ENCODE measurements at places on chromosomes 11 and 22.
A peak's percentile ranks its signal among the peaks of the same experiment; 100 is the strongest.

- DNase-seq = no peak
Observed at GRCh38 chr11:88131764-88132470, 43.3 kb downstream of the RAB38 start.

DNA sequence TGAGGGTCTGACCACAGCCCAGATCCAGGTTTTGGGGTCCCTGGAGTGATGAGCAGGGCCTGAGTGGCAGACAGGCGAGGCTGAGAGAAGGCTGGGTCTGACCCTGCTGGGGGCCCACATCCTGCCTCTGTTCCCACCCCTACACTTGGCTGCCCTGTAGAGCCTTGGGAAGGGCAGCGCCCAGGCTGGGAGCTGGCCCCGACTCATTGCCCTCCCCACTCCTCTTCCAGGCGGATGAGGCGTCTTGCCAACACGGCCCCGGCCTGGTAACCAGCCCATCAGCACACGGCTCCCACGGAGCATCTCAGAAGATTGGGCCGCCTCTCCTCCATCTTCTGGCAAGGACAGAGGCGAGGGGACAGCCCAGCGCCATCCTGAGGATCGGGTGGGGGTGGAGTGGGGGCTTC, 4.9 kb downstream of the DERL3 start:
- no peak for DNase-seq

DNA sequence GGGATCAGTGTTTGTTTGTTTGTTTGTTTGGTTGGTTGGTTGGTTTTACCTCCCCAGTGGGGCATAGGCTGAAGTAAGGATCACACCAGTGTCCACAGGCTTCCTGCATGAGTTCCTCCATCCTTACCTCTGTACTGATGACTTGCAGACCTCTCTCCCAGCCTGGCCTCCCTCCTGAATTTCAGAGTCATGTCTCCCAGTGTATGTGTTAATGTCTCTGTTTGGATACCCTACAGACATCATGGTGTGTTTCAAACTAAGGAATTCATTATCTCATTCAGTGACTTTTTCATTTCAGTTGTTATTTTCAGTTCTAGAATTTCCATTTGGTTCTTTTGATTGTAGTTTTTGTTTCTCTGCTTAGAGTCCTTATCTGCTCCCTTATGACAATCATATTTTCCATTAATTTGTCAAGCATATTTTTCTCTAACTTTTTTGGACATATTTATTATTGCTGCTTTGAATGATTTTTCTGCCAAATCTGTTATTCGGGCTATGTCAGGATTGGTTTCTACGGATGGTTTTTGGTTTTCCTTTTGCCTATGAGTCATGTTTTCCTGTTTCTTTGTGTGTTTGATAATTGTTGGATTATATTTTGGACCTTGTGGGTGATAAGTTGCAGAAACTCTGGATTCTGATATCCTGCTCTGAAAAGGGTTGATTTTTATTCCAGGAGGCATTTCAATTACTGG, 23.6 kb downstream of the MYEOV start:
- DNase-seq = no peak

- DNase-seq = no peak
Observed at GRCh38 chr11:124315052-124315451, 1.3 kb upstream of the OR8D1 start.

GRCh38 chr22:38205261-38206128, 3.7 kb downstream of the MAFF start:
- no peak for DNase-seq

GRCh38 chr11:103257360-103257759, 148.1 kb downstream of the DYNC2H1 start:
- DNase-seq = no peak

GRCh38 chr22:22111267-22111751, 128.7 kb upstream of the TOP3B start:
- DNase-seq = peak; percentile 69

DNA sequence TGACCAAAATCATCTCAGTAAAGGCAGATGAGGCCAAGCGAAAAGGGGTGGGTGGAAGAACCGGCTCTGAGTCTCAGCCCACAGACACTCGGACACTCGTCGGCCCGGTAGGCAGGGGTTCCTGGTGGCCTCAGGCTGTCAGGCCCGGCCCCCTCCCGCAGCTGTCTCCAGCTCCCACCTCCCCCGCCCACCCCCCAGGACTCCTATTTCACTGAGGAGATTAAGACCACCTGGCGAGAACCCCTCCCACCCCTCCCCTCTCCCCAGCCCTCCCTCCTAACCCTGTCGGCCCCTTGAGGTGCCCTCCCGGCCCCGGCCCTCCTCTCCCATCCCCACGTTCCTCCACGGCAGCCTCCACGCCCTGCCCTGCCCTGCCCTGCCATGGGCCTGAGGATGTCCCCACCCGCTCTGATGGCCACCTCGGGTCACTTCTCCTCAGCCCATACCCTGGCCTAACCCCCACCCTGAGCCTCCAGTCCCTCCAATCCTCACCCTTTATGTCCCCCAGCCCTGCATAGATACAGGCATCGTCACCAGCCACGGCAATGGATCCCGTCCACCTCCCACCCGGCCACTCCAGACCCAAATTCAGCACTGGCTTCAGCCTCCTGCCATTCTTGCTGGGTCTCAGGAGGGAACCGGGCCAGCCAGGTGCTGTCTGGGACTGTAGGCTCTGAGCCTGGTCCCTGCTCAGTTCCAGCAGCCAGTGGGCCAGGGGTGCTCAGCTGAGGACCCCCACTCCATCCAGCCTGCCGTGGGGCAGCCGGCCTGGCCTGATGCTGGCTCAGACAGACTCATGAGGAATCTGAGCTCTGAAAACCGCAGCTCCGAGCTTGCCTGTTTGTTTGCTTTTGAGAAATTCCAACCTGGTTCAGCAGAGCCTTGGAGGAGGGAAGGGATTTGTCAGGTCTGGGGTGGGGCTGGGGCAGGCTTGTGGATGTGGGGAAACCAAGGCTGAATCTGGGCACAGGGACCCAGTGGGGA, 9.8 kb upstream of the TBX1 start:
- no peak for DNase-seq

DNA sequence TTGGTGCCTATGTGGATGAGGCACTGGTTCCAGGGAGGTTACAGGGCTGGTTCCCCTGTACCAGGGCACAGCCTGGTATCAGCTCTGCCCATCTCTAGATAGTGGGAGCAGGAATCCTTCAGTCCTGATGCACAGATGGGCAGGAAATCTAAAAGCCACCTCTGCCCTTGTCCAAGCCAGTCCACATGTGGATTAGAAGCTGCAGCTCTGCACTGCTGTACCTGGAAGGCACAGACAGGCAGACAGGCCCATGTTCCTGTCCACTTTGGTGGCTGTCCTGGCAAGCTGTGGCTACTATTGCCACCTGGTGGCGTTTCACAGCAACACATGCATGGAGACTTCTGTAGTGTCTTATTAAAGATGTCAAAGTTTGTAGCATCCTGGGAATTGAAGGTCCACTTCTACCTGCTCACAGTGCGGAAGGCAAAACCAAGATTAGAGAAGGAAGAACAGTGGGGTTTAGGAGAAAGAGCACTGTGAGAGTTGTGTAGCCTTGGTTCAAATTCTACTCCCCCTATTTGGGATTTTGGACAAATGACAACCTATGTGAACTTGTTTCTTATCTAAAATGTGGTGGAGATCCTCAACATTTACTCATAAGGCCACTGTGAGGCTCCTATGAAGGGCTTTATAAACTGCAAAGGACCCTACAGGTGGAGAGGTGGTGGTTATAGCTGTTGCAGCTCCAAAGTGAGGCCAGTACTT, 30.1 kb downstream of the NAV2 start:
- DNase-seq = peak; percentile 93

- DNase-seq = peak; percentile 72
Observed at GRCh38 chr22:48142388-48142787, 1379.9 kb downstream of the TBC1D22A start.

- no peak for DNase-seq
Observed at GRCh38 chr22:23277583-23278295, 97.4 kb downstream of the BCR start.
